ENCODE measurements at places on chromosomes 11 and 22.

DNA sequence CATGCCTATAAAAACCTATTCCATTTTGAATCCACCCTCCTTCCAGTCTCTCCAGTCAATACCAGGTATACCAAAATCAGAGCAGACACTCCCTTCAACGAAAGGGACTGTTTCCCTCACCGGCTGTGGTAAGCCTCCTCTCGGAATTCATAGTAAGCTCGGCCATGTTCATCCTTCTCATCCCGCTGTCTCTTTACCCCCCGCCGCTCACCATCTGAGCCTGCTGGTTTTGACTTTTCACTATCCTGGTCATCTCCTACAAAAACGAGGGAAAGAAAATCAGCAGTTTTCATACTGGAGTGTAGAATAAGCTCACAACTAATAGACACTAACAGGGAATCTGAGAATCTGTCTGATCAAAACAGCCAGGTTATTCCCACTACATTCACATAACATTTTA, 3.1 kb downstream of the HNRNPUL2 start:
- no peak for DNase-seq

GRCh38 chr11:10375280-10375971, 70.6 kb downstream of the ADM start:
- no peak for DNase-seq

DNA sequence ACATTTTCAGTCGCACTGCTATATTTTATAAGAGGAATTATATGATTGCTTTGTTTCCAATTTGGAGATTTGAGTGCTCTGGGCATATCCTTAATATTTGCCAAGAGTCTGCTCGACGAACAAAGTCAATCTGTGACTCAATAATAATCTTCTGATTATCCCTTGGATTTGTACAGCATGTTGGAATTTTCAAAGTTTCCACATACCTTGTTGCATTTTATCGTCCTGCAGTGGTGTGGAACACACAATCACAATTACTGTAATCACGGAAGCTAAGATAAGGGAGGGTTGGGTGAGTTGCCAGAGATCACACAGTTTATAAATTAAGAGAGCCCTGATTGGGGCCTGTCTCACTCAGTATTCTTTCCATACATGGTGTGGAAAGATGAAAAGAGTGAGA, 189.3 kb downstream of the GUCY1A2 start:
- DNase-seq: no peak

GRCh38 chr11:124301548-124301947, 12.2 kb downstream of the OR8D1 start:
- DNase-seq: no peak

- no peak for DNase-seq
These were observed 22.1 kb upstream of the TMPRSS13 start for GRCh38 chr11:117950993-117951961.

GRCh38 chr11:4006946-4007680, 87.5 kb upstream of the RRM1 start:
- no peak for DNase-seq

- DNase-seq: no peak
These were observed 16.8 kb downstream of the RELT start for GRCh38 chr11:73393011-73393380.

DNA sequence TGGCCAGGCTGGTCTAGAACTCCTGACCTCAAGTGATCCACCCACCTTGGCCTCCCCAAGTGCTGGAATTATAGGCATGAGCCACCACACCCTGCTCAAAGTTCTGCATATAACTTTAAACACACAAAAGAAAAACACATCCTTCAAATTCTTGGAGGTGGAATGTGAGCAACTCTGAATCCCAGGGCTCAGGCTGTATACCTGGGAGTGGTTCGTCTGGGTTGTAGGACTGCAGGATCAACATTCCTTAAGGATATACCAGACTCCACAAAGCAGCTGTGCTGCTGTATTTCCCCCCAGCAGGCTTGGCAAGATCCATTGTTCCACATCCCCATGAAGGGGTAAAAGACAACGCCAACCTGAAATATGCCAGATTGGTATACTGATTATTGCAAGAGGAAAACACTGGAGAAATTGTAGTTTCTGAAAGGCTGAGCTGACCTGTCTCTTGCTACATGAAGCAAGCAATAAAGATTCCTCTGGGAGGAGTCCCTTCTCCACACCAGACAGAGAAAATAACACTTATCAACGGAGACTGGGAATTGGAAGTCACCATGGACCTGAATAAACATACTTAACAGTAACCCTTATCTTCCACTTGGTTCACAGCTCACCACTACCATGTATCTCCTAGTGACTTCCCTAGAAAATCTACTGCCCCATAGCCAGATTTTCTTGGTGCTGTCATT, 12.2 kb upstream of the RPS3 start:
- no peak for DNase-seq

DNA sequence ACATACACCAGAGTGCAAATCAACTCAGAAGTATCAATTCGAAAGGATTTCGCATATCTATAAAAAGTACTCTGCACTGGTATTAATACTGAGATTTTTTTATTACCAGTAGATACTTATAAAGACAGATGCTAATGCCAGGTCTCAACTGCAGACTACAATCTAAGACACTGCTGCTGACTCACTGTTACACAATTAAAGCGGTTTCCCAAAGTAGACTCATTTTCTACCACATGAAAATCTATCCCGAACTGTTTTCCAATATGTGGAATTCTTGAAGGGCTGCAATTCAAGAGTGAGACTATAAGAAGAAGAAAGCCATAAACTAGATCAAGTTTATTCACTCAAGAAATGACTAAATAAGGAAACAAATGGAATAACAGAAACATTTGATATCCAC, 57.2 kb upstream of the ARHGAP32 start:
- DNase-seq: no peak

DNA sequence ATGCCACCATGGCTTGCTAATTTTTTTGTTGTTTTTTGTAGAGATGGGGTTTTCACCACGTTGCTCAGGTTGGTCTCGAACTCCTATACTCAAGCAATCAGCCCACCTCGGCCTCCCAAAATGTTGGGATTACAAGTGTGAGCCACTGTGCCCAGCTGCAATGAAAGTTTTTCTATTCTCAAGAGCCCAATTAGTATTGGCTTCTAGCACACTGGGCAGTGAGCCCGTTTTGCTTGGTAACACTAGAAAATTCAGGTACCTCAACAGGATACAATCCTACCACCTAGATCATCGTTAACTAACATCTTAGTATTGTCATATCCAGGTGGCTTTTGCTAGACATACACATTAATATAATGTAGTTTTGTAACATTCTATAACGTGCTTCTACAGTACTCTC, 19.0 kb downstream of the SEC14L3 start:
- DNase-seq: no peak

DNA sequence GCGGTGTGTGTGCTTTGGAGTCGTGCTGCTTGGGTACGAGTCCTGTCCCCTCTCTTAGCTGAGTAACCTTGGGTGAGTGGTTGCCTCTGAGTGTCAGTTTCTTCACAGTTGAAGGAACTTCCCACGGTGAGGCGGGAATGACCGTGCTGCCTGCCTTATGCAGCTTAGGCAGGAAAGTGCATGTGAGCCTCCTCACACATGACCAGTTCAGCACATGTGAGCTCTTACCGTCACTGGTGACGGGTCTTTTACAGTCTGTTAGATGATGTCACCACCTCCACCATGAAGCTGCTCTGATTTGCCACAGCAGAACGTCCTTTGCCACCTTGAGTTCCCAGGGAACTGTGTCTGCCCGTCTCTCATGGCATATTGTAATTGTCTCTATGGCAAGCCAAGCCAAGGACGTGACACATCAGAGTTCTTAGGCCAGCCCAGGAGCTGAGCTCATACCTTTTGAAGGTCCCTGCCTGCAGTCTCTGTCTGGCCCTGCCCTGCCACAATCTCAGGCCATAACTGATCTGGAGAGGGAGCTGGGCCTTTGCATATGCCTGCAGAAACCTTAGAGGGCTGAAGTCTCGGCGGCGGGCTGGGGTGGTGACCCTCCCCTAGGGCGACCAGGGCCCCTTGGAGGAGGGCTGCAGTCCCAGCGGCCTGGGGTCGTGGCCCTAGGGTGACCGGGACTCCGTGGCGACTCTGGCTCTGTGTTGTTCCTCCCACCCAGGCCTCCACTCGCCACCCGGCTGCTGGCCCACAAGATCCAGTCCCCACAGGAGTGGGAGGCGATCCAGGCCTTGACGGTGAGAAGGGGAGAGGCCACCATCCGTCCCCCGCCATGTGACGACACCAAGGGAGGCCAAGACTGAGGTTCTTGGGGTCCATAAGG, 7.8 kb downstream of the GGA1 start:
- no peak for DNase-seq

GRCh38 chr11:76318744-76319384, 62.1 kb downstream of the THAP12 start:
- peak; percentile 83 for DNase-seq

GRCh38 chr11:60594998-60595642, 79.9 kb downstream of the MS4A13 start:
- peak; percentile 15 for DNase-seq

DNA sequence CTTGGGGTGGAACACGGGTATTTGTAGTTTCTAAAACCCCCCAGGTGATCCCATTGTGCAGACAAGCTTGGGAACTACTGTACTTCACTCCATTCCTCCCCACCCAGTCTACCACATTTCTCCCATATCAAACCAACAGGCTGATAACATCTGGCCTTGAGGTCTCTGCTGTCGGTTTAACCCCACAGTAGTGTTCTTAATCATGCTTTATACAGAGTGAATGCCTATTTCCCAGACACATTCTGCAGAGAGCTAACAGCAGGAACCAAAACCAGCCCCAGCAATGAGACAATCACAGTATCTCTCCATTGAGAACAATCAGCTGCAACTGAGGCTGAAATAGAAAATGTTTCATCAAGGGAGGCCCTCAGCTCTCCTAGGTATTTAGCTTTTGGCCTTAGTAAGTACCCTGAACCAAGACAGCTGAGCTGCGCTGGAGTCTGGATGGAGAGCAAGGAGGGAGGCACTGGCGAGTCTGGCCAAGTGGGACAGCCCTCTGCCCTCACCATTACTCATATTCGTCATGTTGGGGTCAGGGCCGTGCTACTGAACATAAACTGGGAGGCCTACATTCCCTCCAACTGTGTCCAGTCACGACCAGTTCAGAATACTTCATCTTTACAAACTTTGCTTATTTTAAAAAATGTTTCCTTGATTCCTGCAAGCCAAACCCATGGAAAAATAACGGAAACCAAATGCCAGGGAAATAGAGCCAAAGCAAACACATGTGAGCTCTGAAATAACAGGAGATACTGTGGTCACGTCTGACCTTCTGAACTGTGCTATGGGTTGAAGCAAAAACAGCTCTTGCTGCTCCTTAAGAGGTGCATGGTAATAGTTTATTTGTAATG, 81.0 kb downstream of the CCDC34 start:
- no peak for DNase-seq

GRCh38 chr11:134413043-134413825, 1.2 kb upstream of the B3GAT1 start:
- DNase-seq: no peak

DNA sequence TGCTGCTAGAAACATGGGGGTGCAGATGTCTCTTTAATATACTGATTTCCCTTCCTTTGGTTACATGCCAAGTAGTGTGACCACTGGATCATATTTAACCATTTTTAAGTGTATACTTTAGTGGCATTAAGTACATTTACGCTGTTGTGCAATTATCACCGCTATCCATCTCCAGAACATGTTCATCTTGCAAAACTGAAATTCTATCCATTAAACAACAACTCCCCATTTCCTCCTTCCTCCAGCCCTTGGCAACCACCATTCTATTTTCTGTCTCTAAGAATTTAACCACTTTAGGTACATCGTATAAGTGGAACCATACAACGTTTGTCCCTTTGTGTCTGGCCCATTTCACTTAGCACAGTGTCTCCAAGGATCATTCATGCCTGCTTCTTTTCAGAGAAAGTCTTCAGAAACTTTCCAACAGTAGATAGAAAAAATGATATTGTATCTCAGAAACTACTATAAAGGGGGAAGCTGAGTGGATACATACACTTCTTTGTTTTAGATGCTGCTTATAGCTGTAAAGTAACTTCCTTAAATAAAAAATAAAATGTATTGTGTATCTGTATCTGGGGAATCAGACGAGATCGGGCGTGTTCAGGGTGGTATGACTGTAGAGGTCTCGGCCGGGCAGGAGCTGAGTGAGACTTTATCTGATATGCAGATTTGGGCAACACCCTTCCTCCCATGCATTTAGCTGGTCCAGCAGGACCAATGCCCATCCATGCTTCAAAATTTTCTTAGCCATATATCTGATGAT, 44.6 kb upstream of the ZBED5 start:
- DNase-seq: no peak

DNA sequence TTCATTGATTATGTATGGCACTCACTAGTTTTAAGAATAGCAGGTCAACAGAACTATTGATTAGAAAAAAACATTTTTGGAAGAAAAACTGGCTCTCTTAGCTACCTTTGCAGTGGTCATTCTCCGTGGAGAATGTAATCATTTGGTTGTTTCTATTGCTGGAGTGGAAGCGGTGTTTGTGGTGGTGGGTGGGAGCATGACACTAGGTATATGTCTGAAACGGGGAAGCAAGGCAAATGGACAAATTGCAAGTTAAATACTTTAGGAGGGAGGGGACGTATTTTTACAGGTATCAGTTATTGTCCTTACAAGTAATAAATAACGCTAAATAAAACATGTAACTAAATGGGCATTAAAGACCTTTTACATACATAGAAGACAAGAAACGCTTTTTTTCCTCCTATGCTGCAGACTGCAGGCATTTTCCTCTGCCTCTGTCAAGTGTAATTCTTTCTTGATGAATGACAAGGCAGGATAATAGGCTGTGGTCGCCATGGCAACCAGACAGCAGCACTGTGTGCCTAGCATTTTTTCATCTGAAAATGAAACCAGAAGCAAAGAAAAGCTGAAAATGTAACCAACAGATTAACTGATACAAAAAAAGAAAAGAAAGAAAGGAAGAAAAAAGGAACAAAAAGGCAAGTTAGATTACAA, 46.2 kb downstream of the BLID start:
- DNase-seq: peak; percentile 50

DNA sequence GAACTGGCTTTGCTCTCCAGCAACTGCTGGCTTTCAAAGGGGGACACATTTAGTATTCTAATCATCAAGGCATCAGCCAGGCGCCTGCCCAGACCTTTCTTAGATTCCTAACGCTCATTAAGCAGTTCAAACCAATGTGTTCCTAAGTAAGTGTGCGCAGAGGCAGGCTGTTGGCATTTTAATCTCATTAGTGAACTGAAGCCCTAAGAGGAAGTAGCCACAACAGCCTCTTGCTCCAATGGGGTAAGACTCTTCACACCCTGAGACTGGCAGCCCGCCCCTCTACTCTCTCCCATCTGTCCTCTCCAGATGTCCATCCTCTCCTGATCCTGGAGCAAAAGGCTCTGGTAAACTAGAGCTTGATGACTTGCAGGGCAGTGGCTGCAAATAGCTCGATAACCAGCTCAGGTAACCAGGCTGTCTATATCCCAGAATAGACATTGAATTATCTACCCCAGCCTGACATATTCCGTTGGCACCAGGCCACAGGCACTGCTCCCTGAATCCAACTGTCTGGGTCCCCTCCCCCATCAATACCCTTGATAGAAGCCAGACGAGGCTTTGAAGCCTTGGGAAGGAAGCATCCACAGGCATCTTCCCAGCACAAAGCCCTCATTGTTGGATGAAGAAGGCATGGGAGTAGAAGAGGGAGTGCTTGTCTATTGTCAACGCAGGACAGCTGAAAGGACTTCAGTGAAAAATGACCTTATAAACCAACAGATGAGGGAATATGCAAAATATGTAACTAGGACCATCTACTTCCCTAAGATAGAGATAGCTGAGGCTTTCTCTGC, 321.1 kb downstream of the TENM4 start:
- peak; percentile 95 for DNase-seq

- DNase-seq: no peak
These were observed 4.8 kb downstream of the SLC35E4 start for GRCh38 chr22:30640361-30640760.

- no peak for DNase-seq
These were observed 5.2 kb downstream of the BET1L start for GRCh38 chr11:201966-202365.

Measured in WERI-Rb-1 (cell line).